ENCODE measurements at places on chromosomes 12 and 14.
A peak's percentile ranks its signal among the peaks of the same experiment; 100 is the strongest.

- DNase-seq = no peak
Observed at GRCh38 chr12:29706311-29706710, 77.4 kb downstream of the TMTC1 start.

GRCh38 chr14:71551291-71551950, 380.8 kb upstream of the RGS6 start:
- DNase-seq = no peak

- DNase-seq = no peak
Observed at GRCh38 chr12:163406-163986, 50.5 kb downstream of the SLC6A12 start.

- peak; percentile 34 for DNase-seq
Observed at GRCh38 chr14:79493081-79493645, 718.1 kb downstream of the DIO2 start.

DNA sequence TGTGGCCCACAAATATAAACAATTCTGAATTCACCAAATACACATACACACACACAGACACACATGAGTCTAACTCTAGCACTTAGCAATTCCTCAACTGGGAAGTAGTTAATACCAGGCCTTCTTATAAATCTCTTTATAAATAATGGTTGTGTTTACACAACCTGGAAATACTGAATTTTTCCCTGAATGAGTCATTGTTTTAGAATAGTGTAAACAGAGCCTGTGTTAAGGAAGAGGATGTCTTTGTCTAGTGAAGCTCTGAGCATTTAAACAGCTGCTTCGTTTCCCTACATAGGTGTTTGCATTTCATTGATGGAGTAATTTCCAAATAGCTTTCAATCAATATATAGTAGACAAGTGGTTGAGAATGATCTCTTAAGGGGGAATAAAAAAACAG, 218.8 kb downstream of the BTG1 start:
- DNase-seq = no peak

DNA sequence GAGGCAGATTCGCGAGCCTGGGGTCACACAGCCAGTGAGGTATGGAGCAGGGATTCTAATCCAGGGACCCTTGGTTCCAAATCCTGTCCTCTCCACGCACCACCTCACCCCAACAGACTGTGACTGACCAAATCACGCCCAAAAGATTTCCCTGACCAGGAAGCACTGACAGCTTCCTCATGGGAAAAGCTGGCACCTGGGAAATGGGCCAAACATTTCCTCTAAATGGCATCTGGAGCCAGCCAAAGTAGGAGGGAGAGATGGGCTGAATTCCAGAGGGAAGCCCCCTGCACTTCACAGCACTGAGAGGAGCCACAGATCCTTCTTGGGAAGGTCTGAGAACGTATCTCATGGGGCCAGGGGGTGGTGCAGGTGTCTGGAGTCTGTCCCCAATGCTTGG, 28.8 kb downstream of the CCDC92 start:
- peak; percentile 24 for DNase-seq

DNA sequence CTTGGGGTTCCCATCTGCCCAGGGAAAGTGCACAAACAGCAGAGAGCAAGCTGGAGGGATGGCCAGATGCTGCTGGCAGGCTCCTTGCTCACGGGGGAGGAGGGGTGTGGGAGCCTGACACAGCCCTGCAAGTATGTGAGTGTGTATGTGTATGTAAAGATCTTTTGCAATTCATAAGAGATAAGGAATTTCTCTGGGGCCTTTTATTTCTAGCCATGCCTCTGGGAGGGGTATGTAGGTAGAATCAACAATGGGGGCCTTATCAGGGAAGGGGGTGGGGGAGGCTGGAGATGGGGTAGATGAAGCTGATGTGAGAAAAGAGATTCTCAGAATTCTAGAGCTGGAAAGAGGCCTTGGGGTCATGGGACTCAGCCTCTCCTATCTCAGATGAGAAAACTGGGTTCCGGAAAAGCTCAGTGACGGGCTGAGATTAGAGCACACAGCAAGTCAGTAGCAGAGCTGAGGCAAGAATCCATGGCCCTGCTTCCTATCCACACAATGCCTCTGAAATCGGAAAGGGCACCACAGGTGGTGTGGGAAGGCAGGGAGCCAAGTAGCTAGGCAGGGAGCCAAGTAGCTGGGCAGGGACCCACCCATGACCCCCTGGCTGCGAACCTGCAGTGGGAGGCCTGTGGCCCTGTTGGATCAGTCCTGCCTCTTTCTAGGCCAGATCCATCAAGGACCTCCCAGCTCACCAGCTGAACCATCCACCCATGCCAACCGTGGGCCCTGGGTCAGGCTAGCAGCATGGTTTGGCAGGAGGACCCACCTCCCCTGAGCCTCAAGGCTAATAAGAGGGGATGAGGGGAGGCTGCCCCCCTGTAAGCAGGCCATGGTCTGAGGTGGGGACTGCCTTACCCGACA, 54.7 kb downstream of the PLEKHG3 start:
- DNase-seq = no peak

GRCh38 chr12:4386801-4387200, 7.3 kb upstream of the FGF23 start:
- DNase-seq = no peak

DNA sequence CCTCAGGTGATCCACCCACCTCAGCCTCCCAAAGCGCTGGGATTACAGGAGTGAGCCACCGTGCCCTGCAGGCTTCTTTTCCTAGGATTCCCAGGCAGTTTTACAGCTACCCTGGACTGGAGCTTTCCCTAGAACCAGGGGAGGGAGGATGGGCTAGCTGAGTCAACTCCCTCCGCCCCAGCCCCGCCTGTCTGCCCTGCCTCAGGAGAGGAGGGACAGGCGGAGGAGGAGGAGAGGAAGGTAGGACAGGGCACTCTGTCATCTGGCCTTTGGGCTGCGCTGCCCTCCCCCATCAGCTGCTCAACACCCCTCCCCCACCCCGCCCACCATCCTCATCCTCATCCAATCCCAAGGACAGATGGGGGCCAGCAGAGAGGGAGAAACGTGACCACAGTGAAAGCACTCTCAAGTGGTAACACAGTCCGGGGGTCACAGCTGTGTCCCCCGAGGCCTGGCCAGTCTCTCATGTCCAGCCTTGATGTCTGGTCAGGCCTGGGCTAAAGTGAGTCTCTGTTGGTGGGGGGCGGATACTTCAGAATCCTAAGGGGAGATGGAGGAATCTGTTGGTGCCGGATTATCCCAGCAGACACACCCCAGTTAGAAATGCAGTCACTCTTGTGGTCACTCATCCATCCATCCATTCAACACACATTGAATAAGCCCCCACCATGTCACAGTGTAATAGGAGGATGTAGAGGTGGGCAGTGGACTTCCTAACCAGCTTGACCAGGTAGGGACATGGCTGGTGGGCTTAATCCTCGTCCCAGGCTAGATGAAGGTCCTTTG, 12.3 kb downstream of the FIGNL2 start:
- no peak for DNase-seq

GRCh38 chr14:61308198-61308597, 13.2 kb upstream of the PRKCH start:
- no peak for DNase-seq

- no peak for DNase-seq
Observed at GRCh38 chr12:51888316-51889215, 663 bp downstream of the ANKRD33 start.

GRCh38 chr12:91935296-91935695, 210.3 kb downstream of the BTG1 start:
- DNase-seq = no peak

DNA sequence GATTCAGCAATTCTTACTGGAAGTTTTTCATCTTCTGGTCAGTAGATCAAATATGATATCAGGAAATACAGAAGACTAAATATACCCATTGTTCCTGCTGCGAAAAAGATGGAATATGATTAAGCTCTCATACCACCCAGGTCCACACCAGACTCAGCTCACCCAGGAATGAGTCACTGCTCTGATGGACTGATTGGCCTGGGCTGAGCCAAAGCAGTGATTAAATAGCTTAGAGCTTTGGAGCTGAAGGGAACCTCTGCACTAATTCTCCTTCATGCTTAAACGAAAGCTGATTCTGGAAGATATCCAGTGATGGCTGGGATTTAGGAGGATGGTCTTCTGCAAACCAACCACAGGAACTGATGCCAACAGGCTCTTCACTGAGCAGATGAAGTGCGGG, 62.0 kb upstream of the SYT1 start:
- DNase-seq = peak; percentile 63

DNA sequence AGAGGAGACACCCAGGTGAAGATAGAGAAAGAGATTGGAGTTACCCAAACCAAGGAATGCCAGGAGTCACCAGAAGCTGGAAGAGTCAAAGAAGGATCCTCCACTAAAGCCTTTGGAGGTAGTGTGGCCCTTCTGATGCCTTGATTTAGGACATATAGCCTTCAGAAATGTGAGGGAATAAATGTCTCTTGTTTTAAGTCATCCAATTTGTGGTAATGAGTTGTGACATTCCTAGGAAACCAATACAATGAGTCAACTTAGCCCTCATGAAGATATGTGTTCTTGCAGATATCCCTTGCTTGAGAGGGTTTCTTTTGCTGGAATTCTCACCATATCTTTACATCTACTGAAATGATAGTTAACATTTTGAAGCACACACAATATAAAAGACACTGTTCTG, 58.8 kb downstream of the CCER1 start:
- no peak for DNase-seq

DNA sequence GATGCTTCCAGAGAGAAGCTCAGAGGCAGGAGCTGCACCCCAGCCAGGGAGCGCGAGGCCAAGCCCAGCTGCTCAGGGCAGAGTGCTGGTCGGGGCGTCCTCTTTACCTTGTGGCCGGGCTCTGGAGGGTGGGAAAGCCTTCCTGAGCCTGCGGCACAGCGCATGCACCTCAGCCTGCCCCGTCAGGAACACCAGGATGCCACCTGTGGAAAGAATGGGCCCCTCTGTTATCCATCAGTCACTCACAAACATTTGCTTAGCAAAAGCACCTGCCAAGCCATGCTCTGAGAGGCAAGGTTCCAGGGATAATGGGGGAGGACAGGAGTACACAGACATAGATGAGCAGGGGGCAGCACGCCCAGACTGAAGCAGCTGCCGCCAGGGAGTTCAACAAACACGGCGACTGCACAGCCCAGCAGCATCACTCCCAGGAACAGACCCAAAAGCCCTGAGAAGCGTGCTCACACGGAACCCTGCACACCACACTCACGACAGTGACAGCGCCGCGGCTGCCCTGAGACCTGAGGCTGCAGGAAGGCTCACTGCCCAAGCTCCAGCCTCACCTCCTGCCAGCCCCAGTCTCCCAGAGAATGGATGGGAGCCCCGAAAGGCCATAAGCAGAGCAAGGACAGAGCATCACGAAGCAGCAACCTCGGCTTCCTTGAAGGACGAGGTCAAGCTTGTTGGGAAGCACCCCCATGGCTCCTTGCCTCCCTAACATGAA, 21.8 kb downstream of the DHX37 start:
- DNase-seq = no peak

DNA sequence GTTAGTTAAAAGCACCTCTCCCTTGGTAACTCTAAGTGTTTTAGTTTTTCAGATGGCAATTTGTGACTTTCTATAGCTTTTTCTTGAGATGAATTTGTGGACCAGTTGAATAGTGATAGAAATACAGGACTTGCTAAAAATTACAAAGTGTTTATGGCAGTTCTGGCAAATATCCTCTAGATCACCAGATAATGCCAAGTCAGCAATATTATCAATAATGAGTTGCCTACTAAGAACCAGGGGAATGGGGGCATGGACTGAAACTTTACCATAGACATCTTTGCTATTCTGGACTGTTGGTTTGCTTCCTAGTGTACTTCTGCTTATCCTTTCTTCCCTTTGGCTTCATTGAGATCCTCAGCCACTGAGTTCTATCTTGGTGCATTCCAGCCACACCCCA, 584.2 kb downstream of the DIO2 start:
- DNase-seq = no peak

GRCh38 chr14:37263656-37264236, 66.0 kb downstream of the MIPOL1 start:
- DNase-seq = no peak

DNA sequence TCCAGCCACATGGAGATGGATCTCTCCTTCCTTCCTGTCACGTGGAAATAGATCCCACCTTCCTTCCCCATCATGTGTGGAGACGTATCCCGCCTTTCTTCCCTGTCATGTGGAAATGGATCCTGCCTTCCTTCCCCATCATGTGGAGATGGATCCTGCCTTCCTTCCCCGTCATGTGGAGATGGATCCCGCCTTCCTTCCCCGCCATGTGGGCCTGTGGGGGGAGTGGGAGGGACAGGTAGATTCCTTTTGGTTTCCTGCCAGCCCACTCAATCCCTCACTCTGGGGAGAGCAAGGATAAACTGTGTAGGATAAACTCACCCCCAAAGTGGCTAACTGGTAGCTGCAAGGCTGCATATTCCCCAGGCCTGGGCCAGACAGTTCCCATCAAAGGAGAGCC, 31.7 kb upstream of the TDRD9 start:
- DNase-seq = no peak

GRCh38 chr14:98169170-98169587, 1102.8 kb downstream of the BCL11B start:
- no peak for DNase-seq

- DNase-seq = no peak
Observed at GRCh38 chr12:117472983-117473382, 111.6 kb upstream of the NOS1 start.

GRCh38 chr12:9707356-9707755, 25.5 kb downstream of the CLECL1 start:
- no peak for DNase-seq

- DNase-seq = no peak
Observed at GRCh38 chr12:113329022-113329790, 5.7 kb downstream of the SLC8B1 start.

GRCh38 chr12:107032266-107032665, 45.3 kb upstream of the MTERF2 start:
- DNase-seq = no peak

- no peak for DNase-seq
Observed at GRCh38 chr12:84562331-84562730, 350.3 kb downstream of the SLC6A15 start.
